ENCODE measurements at places on chromosomes 2 and 18.

- no peak for DNase-seq
Observed at GRCh38 chr18:74836296-74837139, 238.8 kb downstream of the ZNF407 start.

GRCh38 chr18:62341473-62341872, 16.4 kb downstream of the TNFRSF11A start:
- DNase-seq = no peak

DNA sequence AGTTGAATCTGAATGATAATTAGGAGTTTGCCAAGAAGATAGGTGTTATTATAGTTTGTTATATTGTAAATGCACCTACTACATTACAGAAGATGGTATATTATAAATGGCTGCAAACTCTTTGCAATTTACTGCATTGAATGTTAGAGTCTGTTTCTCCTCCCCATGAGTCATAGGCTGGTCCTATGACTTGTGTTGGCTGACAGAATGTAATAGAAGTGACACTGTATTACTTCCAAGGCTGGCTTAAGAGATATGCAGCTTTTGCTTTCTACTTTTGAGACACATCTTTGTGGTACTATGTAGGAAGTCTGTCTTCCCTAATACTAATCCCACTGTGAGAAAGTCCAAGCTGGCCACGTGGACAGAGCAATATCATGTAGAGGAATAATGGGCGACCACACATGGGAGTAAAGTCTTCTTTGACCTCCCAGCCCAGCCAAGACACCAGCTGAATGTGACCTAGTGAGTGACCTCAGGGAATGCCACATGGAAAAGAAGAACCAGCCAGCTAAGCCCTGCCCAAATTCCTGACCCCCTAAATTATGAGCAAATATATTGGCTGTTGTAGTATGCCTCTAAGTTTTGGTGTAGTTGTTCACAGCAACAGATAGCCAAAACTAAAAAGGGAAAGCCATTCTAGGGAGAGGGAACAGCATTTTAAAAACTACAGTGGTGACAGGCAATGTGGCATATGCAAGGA, 6.8 kb upstream of the DDX1 start:
- DNase-seq = no peak

- no peak for DNase-seq
Observed at GRCh38 chr2:6294791-6295190, 570.9 kb downstream of the CMPK2 start.

DNA sequence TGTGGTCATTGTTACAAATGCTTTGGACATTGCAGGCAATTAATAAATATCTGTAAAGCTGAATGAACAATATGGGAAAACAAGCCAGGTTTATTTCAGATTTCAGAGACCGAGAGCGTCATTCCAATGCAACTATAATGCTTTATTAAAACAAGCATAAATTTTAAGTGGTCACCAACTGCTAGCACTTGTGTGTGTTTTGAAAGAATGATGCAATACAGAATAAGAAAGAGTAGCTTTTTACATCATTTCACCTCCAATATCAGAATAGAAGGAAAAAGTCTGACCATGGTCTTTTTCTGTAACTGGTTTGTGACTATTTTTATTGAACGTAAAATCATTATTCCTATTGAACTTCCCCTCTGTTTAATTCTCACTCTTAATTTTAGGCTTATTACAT, 7.6 kb downstream of the CTAGE1 start:
- no peak for DNase-seq

GRCh38 chr2:164773635-164774034, 68.0 kb downstream of the COBLL1 start:
- DNase-seq = no peak
